ENCODE measurements at places on chromosomes 12 and 14.
A peak's percentile ranks its signal among the peaks of the same experiment; 100 is the strongest.

- DNase-seq, result no peak
- H3K36me3 ChIP-seq, result no peaks in the 10 kb centered on the region
- no peaks in the 10 kb centered on the region for H3K27me3 ChIP-seq
Measured at GRCh38 chr12:15608941-15609340, 180.2 kb downstream of the EPS8 start.

GRCh38 chr12:113310489-113310888 lies 24.4 kb downstream of the SLC8B1 start:
- H3K27ac ChIP-seq, result no peak overlapping the region
- no peaks in the 10 kb centered on the region for H3K27me3 ChIP-seq
- peaks cover 47% of the 10 kb centered on the region for H3K36me3 ChIP-seq
- DNase-seq, result no peak
- H3K4me3 ChIP-seq, result no peak overlapping the region

DNA sequence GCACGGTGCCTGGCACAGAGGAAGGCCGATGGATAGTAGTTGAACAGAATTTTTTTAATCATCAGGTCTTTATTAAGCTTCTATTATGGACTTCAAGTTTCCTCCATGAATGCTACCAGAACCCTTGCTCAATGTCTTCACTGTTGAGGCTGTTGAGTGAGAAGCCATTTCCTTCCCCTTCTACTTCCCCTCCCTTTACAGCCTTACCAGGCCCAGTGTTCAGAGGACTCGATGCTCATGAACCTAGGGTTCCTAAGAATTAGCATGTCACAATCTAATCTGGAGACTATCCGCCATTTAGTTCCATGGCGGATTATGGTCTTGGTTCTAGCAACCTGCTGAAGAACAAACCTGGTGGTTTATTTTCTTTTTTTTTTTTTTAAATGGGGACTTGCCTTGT lies 17.7 kb downstream of the ETV6 start:
- peaks cover 38% of the 10 kb centered on the region for H3K4me1 ChIP-seq
- no peak overlapping the region for H3K27ac ChIP-seq
- no peaks in the 10 kb centered on the region for H3K36me3 ChIP-seq
- no peaks in the 10 kb centered on the region for H3K27me3 ChIP-seq
- no peak for DNase-seq

DNA sequence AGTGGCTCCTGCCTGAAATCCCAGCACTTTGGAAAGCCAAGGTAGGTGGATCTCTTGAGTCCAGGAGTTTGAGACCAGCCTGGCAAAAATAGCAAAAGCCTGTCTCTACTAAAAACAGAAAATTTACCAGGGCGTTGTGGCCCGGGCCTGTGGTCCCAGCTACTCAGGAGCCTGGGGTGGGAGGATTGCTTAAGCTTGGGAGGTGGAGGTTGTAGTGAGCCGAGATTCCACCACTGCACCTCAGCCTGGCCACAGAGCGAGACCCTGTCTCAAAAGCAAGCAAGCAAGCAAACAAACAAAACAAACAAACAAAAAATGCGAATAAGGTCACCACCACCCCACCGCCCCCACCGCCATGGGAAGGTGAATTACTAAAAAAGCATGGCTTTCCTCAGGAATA lies 238.7 kb downstream of the ATXN7L3B start:
- no peaks in the 10 kb centered on the region for H3K27me3 ChIP-seq
- no peak overlapping the region for H3K27ac ChIP-seq
- no peak overlapping the region for H3K4me3 ChIP-seq
- no peaks in the 10 kb centered on the region for H3K36me3 ChIP-seq

GRCh38 chr14:57970175-57970574 lies 104.3 kb upstream of the SLC35F4 start:
- no peaks in the 10 kb centered on the region for H3K4me1 ChIP-seq
- no peak for DNase-seq
- H3K36me3 ChIP-seq, result no peaks in the 10 kb centered on the region
- no peaks in the 10 kb centered on the region for H3K27me3 ChIP-seq
- no peak overlapping the region for H3K27ac ChIP-seq
- H3K4me3 ChIP-seq, result no peak overlapping the region

GRCh38 chr12:132698341-132698740 lies 11.0 kb downstream of the PXMP2 start:
- H3K36me3 ChIP-seq, result no peaks in the 10 kb centered on the region
- H3K27me3 ChIP-seq, result no peaks in the 10 kb centered on the region
- no peak overlapping the region for H3K4me3 ChIP-seq
- H3K27ac ChIP-seq, result no peak overlapping the region

DNA sequence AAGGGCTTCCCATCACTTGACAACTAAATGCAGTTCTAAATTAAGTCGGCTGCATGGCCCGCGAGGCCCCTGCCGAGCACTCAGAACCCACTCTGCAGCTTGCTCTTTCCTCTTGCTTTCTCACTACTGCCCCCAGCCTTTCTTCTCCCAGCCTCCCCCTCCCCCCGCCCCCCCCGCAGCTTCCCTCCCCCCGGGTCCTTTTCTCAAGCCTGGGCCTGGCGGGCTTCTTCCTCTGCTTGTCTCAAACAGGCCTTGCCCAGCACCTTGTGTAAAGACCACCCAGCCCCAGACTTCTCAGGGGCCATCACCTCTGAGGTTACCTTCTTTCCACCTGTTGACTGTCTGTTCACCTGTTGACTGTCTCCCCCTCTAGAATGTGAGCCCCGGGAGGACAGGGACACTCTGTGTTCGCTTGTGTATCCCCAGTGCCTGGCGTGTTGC lies 1.1 kb downstream of the CYP46A1 start:
- H3K4me3 ChIP-seq, result no peak overlapping the region
- no peak overlapping the region for H3K27ac ChIP-seq
- no peaks in the 10 kb centered on the region for H3K36me3 ChIP-seq
- H3K4me1 ChIP-seq, result peaks cover 19% of the 10 kb centered on the region

GRCh38 chr14:61080591-61081010 lies 99.6 kb downstream of the SLC38A6 start:
- H3K27ac ChIP-seq, result no peak overlapping the region
- no peaks in the 10 kb centered on the region for H3K27me3 ChIP-seq
- DNase-seq, result no peak

- no peaks in the 10 kb centered on the region for H3K36me3 ChIP-seq
- DNase-seq, result no peak
- H3K27me3 ChIP-seq, result no peaks in the 10 kb centered on the region
- no peak overlapping the region for H3K4me3 ChIP-seq
- H3K27ac ChIP-seq, result no peak overlapping the region
- H3K4me1 ChIP-seq, result no peaks in the 10 kb centered on the region
Measured at GRCh38 chr14:47442211-47442610, 233.2 kb downstream of the MDGA2 start.

GRCh38 chr12:112713471-112713870 lies 78.1 kb upstream of the RPH3A start:
- H3K27me3 ChIP-seq, result no peaks in the 10 kb centered on the region
- H3K27ac ChIP-seq, result no peak overlapping the region
- H3K4me3 ChIP-seq, result no peak overlapping the region
- no peaks in the 10 kb centered on the region for H3K4me1 ChIP-seq
- H3K36me3 ChIP-seq, result no peaks in the 10 kb centered on the region
- no peak for DNase-seq

DNA sequence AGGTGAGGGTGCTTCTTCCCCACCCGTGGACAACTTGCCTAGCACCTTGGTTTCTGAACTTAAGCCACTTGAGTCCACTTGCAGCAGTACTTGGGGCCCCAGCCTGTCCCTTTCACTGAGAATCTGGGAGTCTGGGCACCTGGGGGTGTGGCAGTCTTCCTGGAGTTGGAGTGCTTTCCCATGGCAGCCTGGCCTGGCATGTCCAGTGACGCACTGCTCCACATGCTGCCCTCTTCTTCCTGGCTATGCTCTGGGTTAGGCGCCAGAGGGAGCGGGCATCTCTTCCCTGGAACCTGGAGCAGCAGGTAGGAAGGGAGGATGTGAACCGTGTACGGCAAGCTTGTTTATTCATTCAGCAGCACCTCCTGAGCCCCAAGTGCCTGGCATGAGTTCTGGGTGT lies 76.4 kb downstream of the PAPOLA start:
- no peaks in the 10 kb centered on the region for H3K4me1 ChIP-seq
- H3K4me3 ChIP-seq, result no peak overlapping the region
- no peaks in the 10 kb centered on the region for H3K27me3 ChIP-seq
- H3K36me3 ChIP-seq, result no peaks in the 10 kb centered on the region
- no peak for DNase-seq

- H3K27me3 ChIP-seq, result no peaks in the 10 kb centered on the region
- no peak overlapping the region for H3K4me3 ChIP-seq
- H3K36me3 ChIP-seq, result no peaks in the 10 kb centered on the region
- DNase-seq, result no peak
Measured at GRCh38 chr14:87457720-87458119, 535.3 kb downstream of the GALC start.

GRCh38 chr12:51590347-51591015 lies 552 bp upstream of the SCN8A start:
- peak overlapping the region; percentile 44 for H3K4me3 ChIP-seq
- no peaks in the 10 kb centered on the region for H3K36me3 ChIP-seq
- H3K4me1 ChIP-seq, result peaks cover 14% of the 10 kb centered on the region

DNA sequence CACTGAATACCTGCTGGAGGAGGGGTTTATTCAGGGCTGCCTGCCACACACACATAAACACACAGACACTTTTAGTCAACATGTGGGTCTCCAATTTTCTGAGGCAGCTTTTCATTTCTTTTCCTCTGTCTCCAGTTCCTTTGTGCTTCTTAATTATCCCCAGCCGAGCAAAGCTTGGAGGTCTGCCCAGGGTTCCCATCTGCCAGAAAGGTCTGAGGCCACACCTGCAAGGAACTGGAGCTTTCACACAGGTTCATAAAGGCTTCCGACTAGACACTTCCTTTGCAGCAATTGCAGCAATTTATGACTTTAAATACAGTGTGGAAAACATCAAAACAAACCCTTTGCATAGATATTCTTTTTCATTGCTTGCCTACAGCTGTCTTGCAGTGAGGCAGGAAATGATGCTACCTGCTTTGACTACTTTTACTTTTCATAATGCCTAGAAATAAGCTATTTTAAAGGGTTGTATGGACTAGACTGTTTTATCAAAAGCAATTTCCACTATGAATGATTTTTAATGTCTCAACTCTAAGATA lies 1318.9 kb downstream of the AACS start:
- H3K4me3 ChIP-seq, result no peak overlapping the region
- no peaks in the 10 kb centered on the region for H3K36me3 ChIP-seq
- no peaks in the 10 kb centered on the region for H3K4me1 ChIP-seq

DNA sequence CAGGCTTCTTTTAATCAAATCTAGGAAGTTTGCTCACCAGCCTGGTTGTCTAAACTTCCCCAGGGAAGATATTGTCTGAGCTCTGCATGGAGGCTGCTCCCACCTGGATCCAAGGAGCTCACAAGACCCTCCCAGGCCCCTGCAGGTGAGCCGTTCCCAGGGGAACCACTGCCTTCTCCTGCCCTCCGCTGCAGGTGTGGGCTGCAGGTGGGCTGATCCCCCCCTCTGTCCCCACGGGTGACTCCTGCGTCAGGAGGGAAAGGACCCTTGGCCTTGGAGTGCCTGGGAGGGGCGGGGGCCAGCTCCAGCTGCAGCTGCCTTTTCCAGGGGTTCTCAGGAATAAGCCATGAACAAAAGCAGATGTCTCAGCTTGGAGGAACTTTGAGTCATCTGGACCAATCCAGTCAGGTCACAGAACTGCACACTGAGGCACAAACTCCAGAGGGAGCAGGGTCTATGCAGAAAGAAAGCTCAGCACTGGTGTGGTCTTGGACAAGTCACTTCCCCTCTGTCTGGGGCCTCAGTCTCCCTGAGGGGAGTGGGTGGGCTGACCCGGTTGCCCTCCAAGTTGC lies 246.6 kb upstream of the RTL1 start:
- H3K27me3 ChIP-seq, result no peaks in the 10 kb centered on the region
- no peak overlapping the region for H3K27ac ChIP-seq
- H3K4me3 ChIP-seq, result no peak overlapping the region
- no peaks in the 10 kb centered on the region for H3K36me3 ChIP-seq

- H3K4me3 ChIP-seq, result no peak overlapping the region
- peaks cover 4% of the 10 kb centered on the region for H3K4me1 ChIP-seq
- no peaks in the 10 kb centered on the region for H3K27me3 ChIP-seq
- H3K36me3 ChIP-seq, result no peaks in the 10 kb centered on the region
- DNase-seq, result no peak
- H3K27ac ChIP-seq, result no peak overlapping the region
Measured at GRCh38 chr12:14278294-14278953, 87.1 kb upstream of the ATF7IP start.

GRCh38 chr12:23767834-23768233 lies 181.6 kb downstream of the SOX5 start:
- H3K27ac ChIP-seq, result no peak overlapping the region
- no peaks in the 10 kb centered on the region for H3K4me1 ChIP-seq
- DNase-seq, result no peak
- H3K36me3 ChIP-seq, result no peaks in the 10 kb centered on the region
- H3K4me3 ChIP-seq, result no peak overlapping the region
- no peaks in the 10 kb centered on the region for H3K27me3 ChIP-seq

GRCh38 chr12:105562199-105562971 lies 231.9 kb downstream of the C12orf75 start:
- no peaks in the 10 kb centered on the region for H3K27me3 ChIP-seq
- no peak for DNase-seq
- no peaks in the 10 kb centered on the region for H3K4me1 ChIP-seq
- H3K27ac ChIP-seq, result no peak overlapping the region
- H3K4me3 ChIP-seq, result no peak overlapping the region

DNA sequence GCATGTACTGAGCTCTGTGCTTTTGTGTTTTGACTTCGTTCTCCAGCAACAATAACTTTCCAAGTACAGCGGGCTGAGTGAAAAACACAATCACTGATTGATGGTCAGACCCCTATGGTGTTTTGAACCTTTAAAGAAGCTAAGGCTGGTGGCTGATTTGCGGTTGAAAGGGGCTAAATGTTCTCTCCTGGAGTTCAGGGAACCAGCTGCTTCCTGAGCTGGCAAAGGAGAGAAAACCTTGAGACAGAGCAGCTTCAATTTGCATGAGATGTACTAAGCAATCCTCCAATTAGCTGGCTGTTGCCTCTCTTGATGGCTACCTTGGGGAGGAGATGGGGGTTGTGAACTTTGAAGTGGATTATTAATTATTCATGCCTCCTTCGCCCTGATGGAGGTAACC lies 546.7 kb upstream of the SEL1L start:
- H3K27ac ChIP-seq, result no peak overlapping the region
- DNase-seq, result no peak

- no peak for DNase-seq
- H3K4me1 ChIP-seq, result peaks cover 20% of the 10 kb centered on the region
- H3K4me3 ChIP-seq, result no peak overlapping the region
- no peaks in the 10 kb centered on the region for H3K27me3 ChIP-seq
- no peaks in the 10 kb centered on the region for H3K36me3 ChIP-seq
- H3K27ac ChIP-seq, result no peak overlapping the region
Measured at GRCh38 chr12:14883686-14884085, 2.0 kb downstream of the MGP start.

DNA sequence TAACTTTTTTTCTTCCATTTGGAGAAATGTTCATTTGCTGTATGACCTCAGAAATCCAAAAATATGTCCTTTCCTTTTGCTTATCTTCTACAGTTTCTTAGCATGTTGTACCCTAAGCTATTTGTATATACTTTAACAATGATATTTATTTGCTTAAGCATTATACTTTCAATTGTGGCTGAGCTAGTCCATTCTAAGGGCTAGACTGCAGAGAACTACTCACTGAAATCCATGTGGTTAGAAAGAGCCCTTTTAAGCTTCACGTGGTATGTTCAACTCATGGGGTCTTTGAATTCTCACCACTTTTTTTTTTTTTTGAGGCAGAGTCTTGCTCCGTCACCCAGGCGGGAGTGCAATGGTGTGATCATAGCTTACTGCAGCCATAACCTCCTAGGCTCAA lies 122.5 kb downstream of the HMGA2 start:
- no peak overlapping the region for H3K4me3 ChIP-seq
- no peak for DNase-seq
- H3K36me3 ChIP-seq, result no peaks in the 10 kb centered on the region
- H3K27me3 ChIP-seq, result no peaks in the 10 kb centered on the region
- H3K4me1 ChIP-seq, result no peaks in the 10 kb centered on the region
